Aortic smooth muscle cell (primary cell): ENCODE measurements at places on chromosomes 5 and 9. TPM values are rescaled to one million over a fixed set of nuclear protein-coding genes. Genes with fewer than 3 reads are reported as not detected.

SOHLH1 gene
- total RNA-seq, result not detected in 2 replicates

SPATA31A6 gene
- total RNA-seq, result not detected in 2 replicates

SLCO4C1 gene
- not detected in 2 replicates for total RNA-seq

PCDHB16 gene
- total RNA-seq, result 1.8 and 1.9 TPM in 2 replicates

LTC4S gene
- 6.1 and 6.6 TPM in 2 replicates for total RNA-seq

GFI1B gene
- total RNA-seq, result 0.19 TPM in 1 of 2 replicates, not detected in the other

ENC1 gene
- 11.3 and 22.6 TPM in 2 replicates for total RNA-seq

CCNO gene
- 0.40 and 0.50 TPM in 2 replicates for total RNA-seq

PDGFRB gene
- 159 and 206 TPM in 2 replicates for total RNA-seq
